ENCODE measurements at places on chromosomes 4 and X.

DNA sequence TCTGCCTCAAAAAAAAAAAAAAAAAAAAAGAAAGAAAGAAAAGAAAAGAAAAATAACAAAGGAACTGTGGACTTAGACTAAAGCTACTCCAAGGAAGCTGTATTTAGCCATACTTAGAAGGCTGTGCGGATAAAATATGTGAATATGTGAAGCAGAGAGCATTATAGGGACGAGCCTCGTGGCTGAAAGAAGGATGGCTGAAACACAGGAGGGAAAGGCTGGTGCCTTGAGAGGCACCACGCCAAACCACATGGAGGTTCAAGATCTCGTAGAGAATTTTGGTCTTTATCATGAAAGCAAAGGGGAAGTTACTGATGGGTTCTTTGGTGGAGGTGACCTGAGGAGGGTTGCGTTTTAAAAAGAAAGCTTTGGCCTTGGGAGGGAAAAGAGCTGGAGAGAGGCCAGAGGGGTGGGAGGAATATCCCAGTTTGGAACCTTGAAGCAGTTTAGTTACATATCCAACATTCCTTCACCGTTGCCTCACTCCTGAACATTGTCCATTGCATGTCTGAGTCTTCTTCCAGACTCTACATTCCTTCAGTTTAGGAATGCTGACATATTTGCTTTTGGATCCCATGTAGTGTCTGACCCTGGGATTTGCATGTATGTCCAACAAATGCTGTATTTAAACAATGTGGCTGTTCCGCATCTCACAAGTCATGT lies 82.5 kb downstream of the CPE start:
- peak; percentile 84 for DNase-seq

DNA sequence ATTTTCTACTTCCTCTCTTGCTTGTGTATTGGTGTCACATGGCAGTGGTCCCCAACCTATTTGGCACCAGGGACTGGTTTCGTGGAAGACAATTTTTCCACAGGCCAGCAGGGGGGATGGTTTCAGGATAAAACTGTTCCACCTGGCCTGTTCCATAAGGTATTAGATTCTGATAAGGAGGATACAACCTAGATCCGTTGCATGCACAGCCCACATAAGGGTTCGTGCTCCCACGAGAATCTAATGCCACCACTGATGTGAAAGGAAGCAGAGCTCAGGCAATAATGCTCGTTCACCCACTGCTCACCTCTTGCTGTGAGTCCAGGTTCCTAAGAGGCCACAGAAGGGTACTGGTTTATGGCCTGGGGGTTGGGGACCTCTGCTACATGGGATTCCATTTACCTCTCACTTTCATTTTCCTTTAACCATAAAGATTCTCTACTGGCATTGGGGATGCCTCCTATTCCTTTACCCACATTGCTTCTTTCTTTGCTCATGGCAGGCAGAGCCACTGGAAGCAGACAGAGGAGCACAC lies 38.1 kb downstream of the SEC31A start:
- DNase-seq = no peak

GRCh38 chr4:9925750-9926439 lies 95.4 kb downstream of the SLC2A9 start:
- no peak for DNase-seq

DNA sequence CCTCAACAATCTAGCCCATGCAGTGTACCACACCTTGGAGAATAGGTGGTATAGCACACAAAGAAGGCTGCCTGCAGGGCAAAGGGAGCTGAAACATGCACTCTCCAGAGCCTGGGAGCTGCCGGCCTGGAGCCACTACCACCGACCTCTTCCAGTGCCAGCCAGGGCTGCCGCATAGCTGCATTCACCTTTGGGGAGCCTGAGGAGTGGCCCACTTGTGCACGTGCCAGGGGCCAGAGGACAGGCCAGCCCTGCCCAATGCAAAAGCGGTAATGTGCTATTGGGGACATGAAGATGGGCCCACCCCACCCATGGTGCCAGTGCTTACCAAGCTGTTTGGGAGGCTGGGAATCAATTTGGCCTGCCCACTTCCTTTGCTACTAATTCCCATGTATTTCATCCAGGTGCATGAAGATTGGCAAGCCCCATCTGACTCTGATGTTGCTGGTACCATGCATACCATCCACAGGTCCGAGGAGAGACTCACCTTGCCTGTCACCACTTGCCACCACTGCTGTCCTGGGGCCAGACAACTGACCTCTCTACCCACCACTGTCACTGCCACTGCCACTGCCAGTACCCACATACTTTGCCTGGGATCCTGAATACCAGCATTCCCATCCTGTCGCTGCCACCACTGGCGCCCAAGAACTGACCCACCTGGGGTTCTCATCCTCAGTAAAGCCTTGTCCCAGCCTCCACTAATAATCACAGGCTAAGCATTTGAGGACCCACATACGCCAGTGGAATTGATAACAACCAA lies 506.9 kb downstream of the MAGEB5 start:
- no peak for DNase-seq

DNA sequence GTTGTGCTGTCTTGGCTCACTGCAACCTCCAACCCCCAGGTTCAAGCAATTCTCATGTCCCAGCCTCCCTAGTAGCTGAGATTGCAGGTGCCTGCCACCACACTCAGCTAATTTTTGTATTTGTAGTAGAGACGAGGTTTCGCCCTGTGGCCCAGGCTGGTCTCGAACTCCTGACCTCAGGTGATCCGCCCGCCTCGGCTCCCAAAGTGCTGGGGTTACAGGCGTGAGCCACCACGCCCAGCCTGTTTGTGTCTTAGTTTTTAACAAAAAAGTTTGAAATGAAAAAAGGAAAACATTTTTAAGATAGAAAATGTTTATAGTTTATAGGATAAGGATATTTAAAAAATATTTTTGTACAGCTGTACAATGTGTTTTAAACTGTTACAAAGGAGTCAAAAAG lies 62.4 kb downstream of the CAPN6 start:
- DNase-seq = no peak
